Mesothelial cell of epicardium (in vitro differentiated cells): ENCODE measurements at places on chromosomes 12 and 14. TPM values are rescaled to one million over a fixed set of nuclear protein-coding genes. Genes with fewer than 3 reads are reported as not detected.

DNA sequence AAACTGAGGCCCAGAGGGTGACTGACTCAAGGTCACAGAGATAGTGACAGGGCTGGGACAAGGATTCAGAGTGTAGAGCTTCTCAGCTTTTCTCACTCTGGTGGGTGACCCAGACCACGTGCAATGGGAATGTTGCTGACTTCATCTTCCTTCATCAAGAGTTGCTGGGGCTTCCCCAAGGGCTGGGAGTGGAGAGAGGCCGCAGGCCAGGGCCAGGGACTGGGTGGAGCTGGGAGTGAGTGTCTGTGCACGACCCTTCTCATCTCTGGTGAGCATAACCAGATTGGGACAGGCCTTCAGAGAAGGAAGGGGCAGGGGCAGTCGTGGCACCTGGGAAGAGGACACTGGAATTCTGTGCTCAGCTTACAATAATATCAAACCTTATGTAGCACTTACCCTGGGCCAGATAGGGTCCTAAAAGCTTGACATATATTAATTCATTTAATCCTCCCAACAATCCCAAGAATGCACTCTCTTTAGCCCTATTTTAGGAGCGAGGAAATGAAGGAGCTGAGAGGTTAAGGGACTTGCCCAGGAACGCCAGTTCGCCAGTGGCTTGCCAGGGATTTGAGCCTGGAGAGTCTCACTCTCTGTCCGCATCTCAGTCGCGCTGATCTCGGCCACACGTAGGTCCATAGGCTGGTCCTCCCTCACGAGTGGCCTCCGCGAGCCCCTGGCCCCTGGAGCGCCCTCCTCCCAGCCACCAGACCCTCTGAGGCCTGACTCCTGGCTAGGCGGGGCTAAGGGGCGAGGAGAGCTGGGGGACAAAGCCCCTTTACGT is 15.8 kb downstream of the KRT18 start:
- DNase-seq: no peak

DNA sequence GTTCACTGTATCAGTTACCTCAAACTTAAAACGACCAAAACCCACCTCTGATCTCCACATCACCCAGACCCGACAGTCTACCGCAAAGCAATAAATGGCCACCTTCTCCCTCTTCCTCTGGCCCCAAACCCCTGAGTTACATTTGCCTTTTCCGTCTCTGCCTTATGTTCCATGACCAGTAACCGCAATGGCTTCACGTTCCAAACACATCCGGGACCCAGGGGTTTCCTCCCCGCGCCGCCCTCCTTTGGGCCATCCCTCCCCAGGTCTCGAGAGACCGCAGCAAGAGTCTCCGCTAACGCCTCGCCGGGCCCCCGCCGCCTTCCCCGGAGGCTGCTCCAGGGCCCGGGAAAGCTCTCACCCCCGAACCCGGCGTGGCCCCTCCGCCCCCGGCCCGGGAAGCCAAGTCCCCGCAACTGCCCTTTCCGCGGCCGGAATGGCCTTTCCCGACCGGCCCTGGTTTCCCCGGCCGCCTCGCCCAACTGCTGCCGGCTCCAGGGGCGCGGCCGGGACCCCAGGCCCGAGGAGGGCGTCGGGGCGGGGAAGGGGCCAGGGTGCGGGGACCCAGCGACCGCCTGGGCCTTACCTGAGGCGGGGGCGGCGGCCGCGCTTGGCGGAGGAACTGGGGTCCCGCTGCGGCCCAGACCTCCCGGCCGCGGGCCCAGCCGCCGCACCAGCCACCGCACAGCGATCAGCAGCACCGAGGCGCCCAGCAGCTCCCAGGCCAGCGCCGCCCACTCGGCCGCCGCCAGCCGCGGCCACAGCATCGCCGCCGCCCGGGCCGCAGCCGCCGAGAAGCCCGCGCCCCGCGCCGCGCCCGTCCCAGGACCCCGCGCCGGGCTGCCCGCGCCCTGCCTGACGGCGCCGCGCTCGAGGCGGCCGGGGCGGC is at the start of gene ANKLE2:
Gene ANKLE2 (minus strand): TSS at position 801 of the 889 bp plus-strand sequence. CDS start 34 bp downstream, at position 767.
- DNase-seq: no peak

DNA sequence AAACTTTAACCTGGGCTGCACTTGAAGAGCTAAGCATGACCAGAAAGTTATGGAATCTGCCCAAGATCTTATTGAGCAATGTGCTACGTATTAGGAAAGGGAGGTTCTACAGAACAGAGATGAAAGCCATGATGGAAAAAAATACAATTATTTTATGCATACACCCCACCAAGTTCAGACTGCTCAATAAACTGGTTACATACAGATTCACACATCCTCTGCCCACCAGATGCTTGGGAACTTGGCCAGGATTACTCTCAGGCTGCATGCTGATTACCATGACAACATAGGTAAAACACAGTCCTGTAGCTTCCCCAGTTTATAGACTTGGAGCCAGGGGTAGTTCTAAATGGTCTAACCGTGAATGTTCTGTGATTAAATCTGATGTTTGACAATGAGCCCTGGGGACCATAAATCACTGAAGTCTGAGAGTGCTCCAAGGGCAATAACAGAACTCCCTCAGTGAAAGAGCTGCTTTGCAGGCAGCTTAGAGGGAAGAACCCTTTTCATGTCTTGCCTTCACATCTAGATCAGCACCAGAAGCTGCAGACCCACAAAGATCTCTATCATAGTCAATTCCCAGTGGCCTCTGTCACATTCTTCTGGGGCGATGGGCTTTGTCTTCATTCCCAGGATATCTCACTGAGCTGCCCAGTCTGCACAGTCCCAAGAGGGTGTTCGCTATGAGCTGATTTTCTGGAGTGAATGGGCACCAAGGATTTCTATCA is 232.2 kb downstream of the EMP1 start:
- no peak for DNase-seq

- no peak for DNase-seq
Measured at GRCh38 chr14:103136388-103137271, 13.4 kb downstream of the TNFAIP2 start.

- DNase-seq: no peak
Measured at GRCh38 chr14:44785096-44785495, 176.7 kb downstream of the KLHL28 start.

- DNase-seq: no peak
Measured at GRCh38 chr14:89391123-89391522, 25.9 kb downstream of the FOXN3 start.

GRCh38 chr12:109555431-109556315 is 17.6 kb downstream of the MMAB start:
- DNase-seq: no peak

DNA sequence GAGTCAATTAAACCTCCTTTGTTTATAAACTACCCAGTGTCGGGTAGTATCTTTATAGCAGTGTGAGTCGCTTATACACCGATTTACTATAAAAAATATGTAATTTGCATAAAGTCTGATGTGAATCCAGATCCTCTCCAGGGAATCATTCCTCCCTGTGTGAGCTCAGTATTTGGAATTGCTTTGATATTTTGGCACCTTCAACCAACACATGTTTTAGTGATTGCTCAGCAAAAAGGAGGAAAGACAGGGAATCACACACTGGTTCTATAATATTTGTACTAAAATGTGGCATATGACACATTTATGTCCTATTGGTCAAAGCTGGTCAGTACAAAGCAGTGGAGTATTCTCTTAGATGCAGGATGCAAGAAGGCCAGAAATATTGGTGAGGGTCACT is 703.9 kb upstream of the ATXN7L3B start:
- DNase-seq: no peak

DNA sequence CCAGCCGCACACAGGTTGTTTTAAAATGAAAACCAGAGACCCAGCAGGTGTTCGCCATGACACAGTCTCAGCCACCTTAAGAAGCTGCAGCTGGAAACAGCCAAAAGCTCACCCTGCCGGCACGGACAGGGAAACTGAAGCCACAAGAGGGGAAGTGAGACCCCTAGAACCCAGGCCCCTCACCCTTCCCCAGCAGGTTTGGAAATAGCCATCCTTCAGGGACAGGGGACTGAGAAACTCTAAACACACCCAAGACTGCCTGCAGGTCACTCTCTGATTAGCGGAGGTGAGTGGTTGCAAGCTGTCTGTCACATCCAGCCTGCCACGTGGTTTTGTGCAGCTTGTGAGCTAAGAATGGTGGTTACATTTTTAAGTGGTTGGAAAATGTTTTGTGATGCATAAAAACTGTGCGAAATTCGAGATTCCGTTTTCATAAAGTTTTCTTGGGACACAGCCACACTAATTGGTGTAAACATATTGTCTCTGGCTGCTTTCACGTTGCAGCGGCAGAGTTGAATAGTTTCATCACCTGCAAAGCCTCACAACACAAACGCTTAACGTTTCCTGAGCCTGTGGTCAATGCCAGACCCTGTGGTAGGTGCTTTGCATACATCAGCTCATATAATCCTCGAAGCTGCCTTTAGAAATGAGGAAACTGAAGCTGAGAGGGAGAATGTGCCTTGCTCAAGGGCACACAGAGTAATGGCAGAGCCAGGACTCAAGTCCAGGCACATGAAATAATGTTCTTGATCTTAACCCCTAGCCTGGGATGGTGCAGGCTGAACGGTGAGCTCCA is 1.7 kb upstream of the SELPLG start:
- DNase-seq: no peak

DNA sequence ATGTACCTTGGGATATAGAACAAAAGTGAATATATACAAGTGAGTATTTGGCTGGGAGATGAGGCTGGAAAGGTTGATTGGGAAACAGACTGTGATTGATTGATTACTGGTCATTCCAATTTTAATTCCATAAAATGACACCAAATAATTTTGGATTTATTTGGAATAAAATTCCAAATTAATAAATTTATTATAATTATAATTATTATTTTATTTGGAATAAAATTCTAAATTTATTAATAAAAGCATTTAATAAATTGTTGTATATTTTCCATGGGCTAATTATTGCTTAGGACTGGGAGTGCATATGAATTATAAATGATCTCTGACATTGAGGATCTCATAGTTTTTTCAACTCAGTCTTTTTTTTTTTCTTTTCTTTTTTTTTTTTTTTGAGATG is 51.7 kb downstream of the KANSL2 start:
- no peak for DNase-seq

DNA sequence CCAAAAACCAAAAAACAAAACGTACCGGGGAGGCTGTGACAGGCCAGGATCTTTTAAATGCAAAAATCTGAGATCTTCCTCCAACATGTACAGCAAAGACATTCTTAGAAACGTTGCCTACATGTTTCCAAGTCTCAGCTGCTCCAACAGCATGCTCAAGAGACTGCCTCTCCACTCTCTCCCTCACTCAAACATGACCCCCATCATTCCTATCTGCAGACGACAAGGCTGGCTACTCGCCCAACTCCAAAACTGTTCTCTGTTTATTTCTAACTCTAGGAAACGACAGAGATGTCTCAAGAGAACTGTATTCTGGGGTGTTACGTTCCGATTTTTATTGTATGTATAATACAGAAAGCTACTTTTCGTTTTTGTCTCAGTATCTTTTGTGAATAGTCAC is 57.5 kb upstream of the TMCC3 start:
- peak; percentile 41 for DNase-seq

- no peak for DNase-seq
Measured at GRCh38 chr14:58285132-58285531, 13.2 kb upstream of the ARID4A start.

DNA sequence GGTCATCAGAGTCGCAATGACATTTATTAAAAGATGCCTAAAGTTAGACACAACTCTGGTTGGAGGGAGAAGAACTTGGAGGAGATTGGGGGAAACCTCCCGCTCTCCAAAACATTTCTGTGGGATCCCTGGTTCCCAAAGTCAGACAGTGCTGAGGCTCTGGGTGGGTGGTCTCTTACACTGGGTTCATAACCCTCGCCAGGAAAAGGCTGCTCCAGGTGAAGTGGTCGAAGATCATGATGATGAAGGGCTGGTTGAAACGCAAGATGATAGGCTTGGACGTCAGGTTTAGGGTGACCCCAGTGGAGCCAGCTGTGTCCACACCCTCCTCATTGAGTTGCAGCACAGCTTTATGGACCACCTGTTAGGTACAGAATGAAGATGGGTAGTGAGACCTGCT is 11.2 kb upstream of the SERPINA10 start:
- no peak for DNase-seq

GRCh38 chr14:69586404-69586803 is 11.7 kb upstream of the CCDC177 start:
- no peak for DNase-seq

- peak; percentile 76 for DNase-seq
Measured at GRCh38 chr12:99984271-99985128, at the start of gene ANKS1B. Gene ANKS1B (minus strand): TSS chr12:99984936. CDS start chr12:99984237, 699 bp downstream.

- DNase-seq: no peak
Measured at GRCh38 chr12:92759634-92760268, 57.0 kb downstream of the PLEKHG7 start.

GRCh38 chr12:58034311-58034710 is 92.9 kb downstream of the ATP23 start:
- no peak for DNase-seq

DNA sequence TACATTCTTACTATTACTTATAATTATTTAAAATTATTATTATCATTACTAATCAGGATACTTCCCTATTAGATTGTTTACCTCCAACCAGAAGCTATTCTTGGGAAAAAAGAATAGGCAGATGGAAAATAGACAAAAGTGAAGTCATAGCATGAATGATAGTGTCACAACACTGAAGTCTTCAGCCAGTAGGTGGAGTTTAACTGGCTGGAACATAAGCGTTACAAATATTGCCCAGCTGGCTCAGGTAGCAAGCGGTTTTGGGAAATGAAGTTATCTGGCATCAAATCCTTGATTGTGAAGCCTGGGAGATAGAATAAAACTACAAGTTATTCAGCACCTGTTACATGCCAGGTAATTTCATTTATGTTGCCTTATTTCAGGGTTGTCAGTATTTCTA is 762.9 kb downstream of the C12orf50 start:
- no peak for DNase-seq

- no peak for DNase-seq
Measured at GRCh38 chr12:65672441-65672840, 151.8 kb upstream of the HMGA2 start.

Gene NID2
- 103 to 124 TPM (median 120 TPM) in 3 replicates for total RNA-seq

Gene TSPAN19
- total RNA-seq: 0.31 to 0.66 TPM (median 0.51 TPM) in 3 replicates

Gene POTEG
- not detected in 3 replicates for total RNA-seq

Gene PZP
- total RNA-seq: not detected in 3 replicates

Gene GYS2
- not detected in 3 replicates for total RNA-seq

Gene SLCO1B1
- 0.09 to 0.11 TPM in 2 of 3 replicates, not detected in the other for total RNA-seq
